ENCODE measurements at places on chromosomes 5 and 9. TPM values are rescaled to one million over a fixed set of nuclear protein-coding genes. Genes with fewer than 3 reads are reported as not detected.

- DNase-seq = no peak
Measured at GRCh38 chr5:41447650-41448510, 62.5 kb downstream of the PLCXD3 start.

- peak; percentile 9 for DNase-seq
Measured at GRCh38 chr5:173396311-173396993, 68.2 kb upstream of the STC2 start.

- peak; percentile 71 for DNase-seq
Measured at GRCh38 chr9:136225748-136226679, 19.6 kb downstream of the QSOX2 start.

- no peak for DNase-seq
Measured at GRCh38 chr9:90024823-90025222, 420.0 kb downstream of the GADD45G start.

DNA sequence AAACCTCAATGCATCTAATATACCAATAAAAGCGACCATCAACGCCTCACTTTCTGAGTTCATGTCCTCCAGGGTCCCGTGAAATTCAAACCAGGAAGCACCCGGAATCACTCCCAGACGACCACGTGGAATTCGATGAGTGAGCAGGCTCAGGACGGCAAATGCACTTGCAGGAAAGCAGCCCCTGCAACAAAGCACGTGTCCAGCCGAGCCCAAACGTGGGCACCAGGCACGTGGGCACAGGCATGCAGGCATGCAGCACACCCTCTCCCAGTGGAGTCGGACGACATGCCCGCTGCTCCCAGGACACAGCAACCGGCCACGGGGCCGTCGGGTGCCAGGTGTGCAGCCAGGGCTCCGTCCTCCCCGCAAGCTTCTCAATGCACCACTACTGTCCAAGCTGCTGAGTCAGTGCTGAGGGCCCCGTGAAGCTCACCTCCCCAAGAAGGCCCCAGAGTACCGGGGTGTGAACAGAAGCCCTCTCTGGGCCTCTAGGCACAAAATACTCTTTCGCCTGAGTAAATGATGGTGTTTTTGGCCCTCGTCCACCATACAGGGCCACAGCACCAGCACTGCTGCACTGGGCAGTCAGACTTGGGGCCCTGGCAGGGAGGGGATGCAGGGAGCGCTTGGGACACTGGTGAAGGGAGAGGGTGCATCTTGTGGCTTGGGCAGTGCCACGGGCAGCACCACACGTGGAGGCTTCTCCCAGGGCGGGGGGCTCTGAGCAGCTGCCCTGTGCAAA lies 87.6 kb downstream of the VAV2 start:
- DNase-seq = no peak

The PCAT7 gene
- 0.09 TPM for total RNA-seq

The FBP2 gene
- total RNA-seq = not detected

The CCDC180 gene
- 2.3 TPM for total RNA-seq

- DNase-seq = no peak
Measured at GRCh38 chr5:157874861-157875260, 15.9 kb upstream of the CLINT1 start.

DNA sequence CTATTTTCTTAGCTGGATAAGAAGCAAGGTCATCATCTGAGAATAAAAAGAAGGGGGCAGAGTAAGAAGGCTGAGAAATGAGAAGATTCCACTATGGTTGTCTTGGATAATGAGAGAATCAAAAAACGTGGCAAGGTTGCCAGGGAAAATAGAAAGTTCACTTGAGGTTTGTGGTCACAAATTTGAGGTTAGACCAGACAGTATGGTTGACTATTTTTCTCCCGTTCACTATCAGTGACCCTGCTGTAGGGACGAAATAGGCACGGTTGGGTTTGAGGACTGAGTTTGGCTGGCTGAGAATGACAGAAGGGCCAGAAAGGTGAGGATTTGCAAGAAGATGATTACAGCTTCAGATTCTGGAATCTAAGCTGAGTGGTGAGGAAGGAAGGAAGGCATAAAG lies 266.0 kb upstream of the ZNF462 start:
- no peak for DNase-seq

The ELAVL2 gene
- not detected for total RNA-seq

The PCDHAC1 gene
- not detected for total RNA-seq

The TEK gene
- 0.16 TPM for total RNA-seq

DNA sequence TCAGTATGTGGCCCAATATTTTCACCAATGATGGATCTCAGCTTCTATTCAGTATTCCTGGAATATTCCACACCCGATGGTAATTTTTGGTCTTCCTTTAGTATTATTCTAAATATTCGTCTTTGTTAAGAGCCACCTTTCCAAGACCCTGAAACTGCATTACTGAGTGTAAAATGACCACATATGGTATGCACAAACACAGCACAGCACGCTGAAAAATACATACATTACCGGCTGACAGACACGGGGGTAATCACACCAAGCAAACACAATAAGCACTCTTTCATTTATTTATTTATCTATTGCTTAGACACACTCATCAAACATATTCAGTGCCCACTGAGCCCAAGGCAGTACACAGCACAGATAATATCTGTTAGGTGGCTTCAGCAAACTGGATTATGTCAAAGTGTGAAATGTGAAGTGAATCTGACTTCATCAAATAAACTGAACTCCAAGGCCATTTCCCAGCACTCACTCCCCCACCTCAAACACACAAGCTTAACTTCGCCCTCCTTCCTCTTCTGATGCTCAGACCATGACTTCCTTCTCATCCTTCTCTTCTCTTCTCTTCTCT lies 1637.8 kb upstream of the C9orf72 start:
- no peak for DNase-seq

The SPATA31A1 gene
- not detected for total RNA-seq

DNA sequence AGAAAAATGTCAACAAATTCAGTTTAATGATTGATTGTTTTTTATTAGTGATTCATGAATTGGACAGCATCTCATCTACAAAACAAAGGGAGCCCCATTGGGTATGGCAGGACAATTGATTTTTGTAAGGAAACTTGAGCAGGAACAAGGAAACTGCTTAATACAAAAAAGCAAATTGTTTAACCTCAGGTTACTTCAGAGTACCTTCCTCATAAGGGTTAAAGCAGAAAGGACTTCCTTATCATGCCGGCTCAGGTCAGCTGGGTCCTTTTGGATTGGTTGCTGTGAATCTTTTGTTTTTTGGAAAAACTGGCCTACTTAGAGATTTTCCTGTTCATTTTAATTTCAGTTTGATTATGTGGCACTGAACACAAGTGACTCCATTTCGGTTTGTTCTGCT lies 211.8 kb downstream of the ARRDC3 start:
- DNase-seq = no peak

The SLC23A1 gene
- total RNA-seq = 0.40 TPM

- no peak for DNase-seq
Measured at GRCh38 chr9:127528422-127529251, 77.3 kb downstream of the LRSAM1 start.

- DNase-seq = no peak
Measured at GRCh38 chr5:137838976-137839375, 28.7 kb upstream of the MYOT start.

DNA sequence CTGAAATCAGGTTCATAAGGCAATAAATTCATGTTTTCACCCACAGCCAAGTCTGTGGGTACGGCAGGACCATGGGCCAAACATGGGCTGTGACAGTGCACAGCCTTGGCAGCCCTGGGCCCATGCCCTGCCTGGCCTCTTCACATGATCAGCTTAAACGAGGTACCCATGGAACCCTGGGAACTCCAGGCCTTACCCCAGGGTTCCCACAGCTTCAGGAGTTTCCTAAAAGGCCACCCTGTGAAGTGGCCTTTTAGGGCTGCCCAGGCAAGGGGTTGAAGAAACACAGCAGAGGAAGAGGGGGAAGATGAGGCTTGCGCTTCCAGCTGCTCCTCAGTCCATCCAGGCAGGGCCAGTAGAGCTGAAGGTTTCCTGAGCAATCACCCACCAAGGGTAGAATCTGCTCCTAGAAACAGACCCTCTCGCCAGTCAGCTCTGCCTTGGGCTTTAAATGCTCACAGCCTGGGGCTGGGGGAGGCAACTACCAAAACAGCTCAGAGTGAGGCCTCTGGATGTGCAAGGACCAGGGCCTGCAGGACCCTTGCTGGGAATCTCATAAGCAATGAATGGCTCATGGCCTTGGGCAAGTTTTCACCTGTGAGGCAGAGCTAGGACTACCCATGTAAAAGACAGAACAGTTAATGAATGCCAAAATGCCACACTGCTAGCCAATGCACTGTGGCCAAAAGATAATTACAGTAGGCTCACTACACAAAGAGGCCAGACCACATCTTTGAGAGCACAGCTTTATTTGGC lies 79.3 kb upstream of the LRRTM2 start:
- DNase-seq = no peak

The C5orf58 gene
- total RNA-seq = 2.4 TPM

GRCh38 chr9:134539586-134540194 lies 101.9 kb upstream of the COL5A1 start:
- no peak for DNase-seq

The SPACA9 gene
- 0.40 TPM for total RNA-seq

GRCh38 chr5:37568018-37568753 lies 189.1 kb downstream of the WDR70 start:
- DNase-seq = no peak

- DNase-seq = peak; percentile 88
Measured at GRCh38 chr5:132410451-132411303, 41.2 kb downstream of the SLC22A5 start.

GRCh38 chr9:98660541-98660940 lies 48.2 kb downstream of the GABBR2 start:
- no peak for DNase-seq

DNA sequence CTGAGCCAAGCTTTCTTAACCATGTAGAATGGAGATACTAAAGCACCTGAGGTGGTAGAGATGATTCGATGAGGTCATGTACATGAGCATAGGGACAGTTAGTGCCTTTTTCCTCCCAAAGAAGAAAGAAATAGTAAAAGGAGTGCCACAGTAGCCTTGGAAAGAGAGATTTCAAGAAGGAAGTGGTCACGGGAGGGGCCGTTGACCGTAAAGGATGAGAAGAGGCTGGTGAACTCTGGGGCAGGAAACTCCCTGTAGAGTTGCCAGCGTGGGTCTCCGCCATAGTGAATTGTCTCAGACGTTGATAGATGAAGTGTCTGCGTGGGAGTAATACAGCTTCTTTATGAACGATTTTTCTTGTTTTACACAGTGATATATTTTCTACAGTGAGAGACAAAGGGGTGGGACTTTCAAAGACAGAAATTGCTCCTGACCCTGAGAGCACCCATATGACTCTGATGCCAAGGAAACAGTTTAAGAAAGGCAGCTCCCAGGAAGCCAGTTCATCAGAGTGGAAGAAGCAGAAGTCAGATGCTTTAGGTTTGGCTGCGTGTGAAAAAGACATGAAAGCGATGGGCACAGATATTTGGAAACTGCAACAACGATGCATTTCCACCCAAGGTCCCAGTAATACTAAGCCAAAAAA lies 41.3 kb downstream of the UGCG start:
- no peak for DNase-seq

The TERT gene
- total RNA-seq = 3.3 TPM

DNA sequence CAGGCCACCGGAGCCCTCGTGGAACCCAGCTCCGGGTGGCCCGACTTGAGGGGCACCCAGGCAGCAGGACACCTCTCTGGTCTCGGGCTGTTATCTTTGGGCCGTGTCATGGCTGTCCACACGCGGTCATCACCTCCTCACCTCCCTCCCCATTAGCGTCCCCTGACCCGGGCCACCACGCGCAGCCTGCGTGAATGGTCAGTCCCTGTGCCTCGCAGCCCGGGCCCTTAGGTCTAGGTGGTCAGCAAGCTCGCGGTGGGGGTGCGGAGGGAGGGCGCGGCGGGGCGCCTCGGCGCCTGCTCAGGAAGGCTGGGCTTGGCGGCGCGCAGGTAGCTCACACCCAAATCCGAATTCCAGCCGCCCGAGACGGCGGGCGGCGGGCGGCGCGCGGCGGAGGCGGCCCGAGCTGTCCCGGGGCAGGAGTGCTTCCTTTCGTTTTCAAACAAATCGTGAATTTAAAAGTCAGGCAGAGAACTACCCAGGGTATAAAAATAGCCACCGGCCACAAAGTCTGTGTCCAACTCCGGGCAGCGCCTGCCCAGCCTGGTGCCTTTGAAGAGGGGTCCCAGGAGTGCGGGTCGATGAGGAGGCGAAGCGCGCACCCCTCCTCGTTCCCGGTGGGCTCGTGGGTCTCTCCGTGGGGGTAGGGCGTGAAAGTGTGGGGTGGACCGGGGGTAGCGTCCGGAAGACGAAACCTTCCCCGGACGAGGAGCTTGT lies 1.0 kb upstream of the RXRA start:
- peak; percentile 64 for DNase-seq

- DNase-seq = no peak
Measured at GRCh38 chr9:85536076-85536475, 205.7 kb downstream of the AGTPBP1 start.

The FSD1L gene
- 2.2 TPM for total RNA-seq

The PCDHGA6 gene
- total RNA-seq = 0.11 TPM

The MRPL41 gene
- 158 TPM for total RNA-seq

GRCh38 chr9:134162926-134163370 lies 1.4 kb downstream of the RNU6ATAC start:
- DNase-seq = no peak

DNA sequence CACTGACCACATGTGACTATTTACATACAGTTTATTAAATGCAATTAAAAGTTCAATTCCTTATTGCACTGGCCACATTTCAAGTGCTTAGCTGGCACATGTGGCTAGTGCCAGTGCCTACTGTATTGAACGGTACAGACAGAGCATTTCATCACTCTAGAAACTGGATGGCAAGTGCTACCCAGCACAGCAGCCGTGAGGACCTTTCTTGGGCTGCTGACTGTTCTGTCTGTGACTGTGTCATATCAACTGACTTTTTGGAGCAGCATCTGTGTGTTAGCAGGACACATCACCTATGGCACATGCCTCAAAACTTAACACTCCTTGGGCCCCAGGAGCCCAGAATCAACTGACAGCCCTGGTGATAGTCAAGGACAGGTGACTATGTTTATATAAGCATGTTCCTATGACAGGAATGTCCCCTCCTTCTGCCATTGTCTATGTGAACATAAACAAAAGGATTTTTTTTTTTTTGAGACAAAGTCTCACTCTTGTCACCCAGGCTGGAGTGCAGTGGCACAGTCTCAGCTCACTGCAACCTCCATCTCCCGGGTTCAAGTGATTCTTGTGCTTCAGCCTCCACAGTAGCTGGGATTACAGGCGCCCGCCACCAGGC lies 8.9 kb downstream of the IRF1 start:
- DNase-seq = no peak

The PIP5K1B gene
- 9.6 TPM for total RNA-seq

The TSSK1B gene
- total RNA-seq = not detected

DNA sequence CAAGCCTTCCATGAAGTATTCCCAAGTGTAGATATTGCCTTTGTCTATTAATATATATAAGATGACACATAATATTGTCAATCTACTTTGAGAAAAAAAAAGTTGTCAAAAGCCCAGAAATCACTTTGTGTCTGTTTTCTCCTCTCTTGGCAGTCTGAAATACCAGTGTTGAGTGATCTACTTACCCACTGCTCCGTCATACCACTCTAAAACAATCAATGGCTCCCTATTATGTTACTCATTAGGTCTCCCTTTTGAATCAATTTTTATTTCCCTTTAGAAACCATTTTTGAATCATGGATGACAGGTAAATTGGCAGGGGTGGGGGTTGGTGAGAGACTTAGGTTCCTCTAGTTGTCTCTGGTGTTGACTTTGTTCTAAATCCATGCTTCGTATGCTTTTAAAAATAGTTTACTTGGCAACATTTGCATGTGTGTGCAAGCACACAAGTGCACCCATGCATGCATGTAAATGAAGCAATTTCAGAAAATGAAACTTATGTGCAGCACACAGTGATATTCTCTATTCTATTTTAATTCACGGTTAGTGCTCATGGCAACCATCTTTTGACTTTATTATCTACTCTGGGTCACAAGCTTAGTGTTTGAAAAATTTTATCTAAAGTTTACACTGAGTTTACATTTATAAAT lies 378.9 kb downstream of the RAB3C start:
- DNase-seq = no peak

- no peak for DNase-seq
Measured at GRCh38 chr5:140321796-140322195, 18.9 kb upstream of the PFDN1 start.

The WDR38 gene
- total RNA-seq = not detected

Data from K562 (cell line).